ENCODE measurements at places on chromosomes 6 and 20.

DNA sequence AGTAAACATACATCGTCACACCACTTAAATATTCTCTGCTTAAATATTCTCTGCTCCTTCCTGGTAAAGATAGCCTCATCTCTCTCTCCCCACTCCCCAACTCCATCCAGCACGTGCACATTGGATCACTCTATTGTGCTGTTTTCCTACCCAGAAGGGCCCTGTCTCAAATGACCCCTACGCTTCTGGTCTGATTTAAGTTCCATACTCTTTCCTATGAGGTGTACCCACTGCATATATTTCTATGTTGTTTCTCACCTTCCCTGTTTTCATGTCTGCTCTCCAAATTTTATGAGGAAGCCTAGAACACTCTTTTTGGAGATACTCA lies 53.7 kb downstream of the HFE start:
- no peak for DNase-seq

DNA sequence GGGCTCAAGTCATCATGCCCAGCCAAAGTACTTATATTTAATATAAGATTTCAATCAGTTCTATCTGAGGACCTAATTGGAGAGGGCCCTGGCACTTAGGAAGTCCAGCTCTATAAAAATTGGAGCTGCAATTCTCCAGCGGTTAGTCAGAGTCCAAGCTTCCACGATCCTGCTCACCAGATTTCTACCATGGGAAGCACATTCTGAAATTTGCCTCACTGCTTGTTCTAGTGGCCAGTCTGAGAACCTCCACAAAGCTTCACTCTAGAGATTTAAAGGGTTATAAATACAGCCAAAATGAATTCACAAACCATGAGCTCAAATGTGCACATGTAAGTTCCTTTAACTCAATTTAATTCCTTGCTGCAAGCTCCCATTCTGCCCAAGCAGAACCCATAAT lies 33.5 kb downstream of the PNLDC1 start:
- no peak for DNase-seq

DNA sequence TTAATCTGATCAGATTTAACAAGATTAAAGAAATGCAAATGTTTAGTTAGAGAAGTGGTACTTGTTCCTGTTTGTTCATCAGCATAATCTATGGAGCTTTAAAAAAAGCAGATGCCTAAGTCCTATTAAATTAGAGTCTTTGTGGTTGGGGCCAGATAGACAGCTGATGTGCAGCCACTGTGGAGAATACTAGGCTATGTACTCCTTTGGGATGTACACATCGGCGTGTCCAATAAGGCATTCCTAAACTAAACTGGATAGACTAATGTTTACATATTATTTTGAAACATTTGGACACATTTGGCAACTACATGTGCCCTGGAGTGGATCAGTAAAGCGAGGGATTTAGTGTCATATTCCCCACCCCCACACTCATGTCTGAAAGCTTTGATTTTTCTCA lies 459.5 kb downstream of the LMBRD1 start:
- DNase-seq = no peak

DNA sequence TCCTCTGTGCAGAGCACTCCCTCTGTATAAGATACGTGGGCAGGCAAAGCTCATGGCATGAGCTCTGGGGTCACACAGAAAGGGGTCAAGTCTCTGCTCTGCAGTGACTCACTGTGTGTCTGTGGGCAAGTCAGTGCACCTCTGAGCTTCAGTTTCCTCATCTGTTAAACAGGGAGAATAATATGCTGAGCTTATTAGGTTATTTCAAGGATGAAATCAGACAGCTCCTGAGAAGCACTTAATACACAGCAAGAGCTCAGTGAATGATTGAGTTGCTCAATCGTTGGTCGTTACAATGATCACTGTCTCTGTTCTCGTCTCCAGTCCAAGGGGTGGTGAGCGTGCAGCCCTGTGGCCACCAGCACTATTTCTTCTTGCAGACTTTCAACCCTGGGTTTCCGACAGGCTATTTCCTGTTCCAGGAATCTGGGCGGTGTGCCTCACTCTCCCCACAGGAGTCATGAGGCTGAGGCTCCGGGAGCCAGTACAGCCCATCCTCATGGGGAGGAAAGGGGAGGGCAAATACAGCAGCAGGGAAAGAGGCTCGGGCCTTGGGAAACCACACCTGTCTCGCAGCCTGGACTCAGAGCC lies 28.9 kb downstream of the KIAA1755 start:
- DNase-seq = no peak

- DNase-seq = no peak
Observed at GRCh38 chr6:77776441-77776840, 123.6 kb downstream of the MEI4 start.
